ENCODE measurements at places on chromosomes 2 and 18. TPM values are rescaled to one million over a fixed set of nuclear protein-coding genes. Genes with fewer than 3 reads are reported as not detected.

DNA sequence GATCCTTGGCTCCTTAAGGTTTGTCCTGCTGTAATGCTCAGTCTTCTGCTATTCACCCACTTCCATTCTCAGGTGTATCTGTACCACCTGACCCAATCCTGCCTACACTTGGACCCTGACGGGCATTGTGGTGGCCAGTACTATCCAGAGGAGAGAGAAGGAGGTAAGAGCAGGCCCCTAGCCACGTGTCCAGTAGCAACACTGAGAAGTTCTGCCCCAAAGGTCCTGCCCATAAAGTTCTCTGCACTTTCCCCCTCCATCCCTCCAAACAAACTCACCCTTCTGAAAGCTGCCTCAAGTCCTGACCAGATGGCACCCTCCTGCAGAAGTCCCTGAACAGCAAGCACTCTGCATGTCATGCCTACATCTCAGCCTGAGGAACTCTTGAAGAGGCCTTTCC, 18.3 kb downstream of the TTC32 start:
- DNase-seq, result no peak
- peaks cover 7% of the 10 kb centered on the region for H3K4me1 ChIP-seq
- H3K4me3 ChIP-seq, result no peak overlapping the region
- no peaks in the 10 kb centered on the region for H3K27me3 ChIP-seq
- no peak overlapping the region for H3K27ac ChIP-seq

Gene DOCK10
- 29.7 TPM for total RNA-seq

Gene GKN2
- total RNA-seq, result not detected

Gene C1QL2
- not detected for total RNA-seq

Gene CPLX4
- total RNA-seq, result not detected

Gene MALT1
- 17.6 TPM for total RNA-seq

GRCh38 chr2:56132138-56132537, 51.7 kb upstream of the CCDC85A start:
- no peak for DNase-seq
- no peaks in the 10 kb centered on the region for H3K36me3 ChIP-seq
- peaks cover 16% of the 10 kb centered on the region for H3K4me1 ChIP-seq
- no peaks in the 10 kb centered on the region for H3K27me3 ChIP-seq
